ENCODE measurements at places on chromosomes 2 and 18. TPM values are rescaled to one million over a fixed set of nuclear protein-coding genes. Genes with fewer than 3 reads are reported as not detected.

- DNase-seq = no peak
These were observed 2.0 kb downstream of the SLC66A3 start for GRCh38 chr2:11157296-11157695.

- no peak for DNase-seq
These were observed 56.0 kb downstream of the UBE2E3 start for GRCh38 chr2:181036445-181036844.

DNA sequence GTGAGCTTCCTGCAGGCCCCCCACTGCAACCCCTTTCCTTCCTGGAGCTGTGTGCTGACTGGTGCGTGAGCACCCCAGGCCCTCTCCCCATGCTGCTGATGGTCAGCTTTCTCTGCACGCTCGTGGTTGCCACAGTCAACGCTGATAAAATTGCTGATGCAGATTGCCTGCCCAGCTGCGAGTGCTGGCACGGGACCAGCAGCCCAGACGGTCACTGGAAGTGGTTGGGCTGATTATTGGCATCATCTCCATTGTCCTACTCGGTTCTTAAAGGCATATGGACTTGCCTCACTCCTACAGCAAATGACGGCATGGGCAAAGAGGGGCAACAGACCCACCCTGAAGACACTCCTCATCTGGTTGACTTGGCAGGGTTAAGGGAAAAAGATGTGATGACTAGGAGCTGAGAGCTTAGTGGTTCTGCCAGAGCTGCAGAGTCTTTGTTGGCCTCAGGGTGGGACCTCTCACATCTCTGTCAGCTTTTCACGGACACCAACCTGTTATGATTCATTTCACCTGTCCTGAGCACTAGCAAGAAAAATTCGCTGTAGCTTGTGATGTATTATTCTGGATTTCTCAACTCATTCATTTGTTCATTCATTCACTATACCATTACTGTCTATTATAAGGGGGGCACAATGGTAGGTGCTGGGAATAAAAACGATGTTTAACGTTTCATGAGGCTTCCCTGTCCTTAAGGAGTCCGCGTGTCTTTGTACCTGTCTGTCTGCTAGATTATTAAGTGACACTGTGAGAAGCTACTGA, 38.4 kb downstream of the PAX8 start:
- DNase-seq = no peak

- DNase-seq = no peak
These were observed 25.1 kb upstream of the CREB1 start for GRCh38 chr2:207504513-207505170.

- DNase-seq = no peak
These were observed 636.9 kb downstream of the PLCL1 start for GRCh38 chr2:198441246-198441645.

GAL3ST2 gene
- 0.37 TPM for total RNA-seq

DNA sequence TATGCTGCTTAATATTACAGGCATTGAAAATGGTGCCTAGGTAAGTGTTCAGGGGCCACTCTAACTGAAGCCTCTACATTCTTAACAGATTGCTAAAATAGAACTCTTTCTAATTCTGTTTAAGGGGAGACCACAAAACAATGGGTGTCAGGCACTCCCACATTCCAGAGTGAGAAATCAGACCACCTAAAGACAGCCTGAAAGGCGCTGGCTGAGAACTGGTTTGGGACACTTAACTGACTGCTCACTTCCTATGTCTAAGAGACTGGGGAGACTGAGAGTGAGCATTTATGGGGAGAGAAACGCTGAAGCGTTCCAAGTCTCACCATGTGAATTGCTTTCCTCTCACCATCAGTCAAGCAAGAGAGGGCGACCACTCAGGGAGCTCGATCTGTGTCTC, 108.8 kb upstream of the ITGB6 start:
- no peak for DNase-seq

All from H9 (cell line).